Motor neuron (in vitro differentiated cells): ENCODE measurements at places on chromosomes 5 and 9. TPM values are rescaled to one million over a fixed set of nuclear protein-coding genes. Genes with fewer than 3 reads are reported as not detected.

GRCh38 chr5:123439709-123440108 lies 16.5 kb upstream of the CEP120 start:
- ATAC-seq = no peak

DNA sequence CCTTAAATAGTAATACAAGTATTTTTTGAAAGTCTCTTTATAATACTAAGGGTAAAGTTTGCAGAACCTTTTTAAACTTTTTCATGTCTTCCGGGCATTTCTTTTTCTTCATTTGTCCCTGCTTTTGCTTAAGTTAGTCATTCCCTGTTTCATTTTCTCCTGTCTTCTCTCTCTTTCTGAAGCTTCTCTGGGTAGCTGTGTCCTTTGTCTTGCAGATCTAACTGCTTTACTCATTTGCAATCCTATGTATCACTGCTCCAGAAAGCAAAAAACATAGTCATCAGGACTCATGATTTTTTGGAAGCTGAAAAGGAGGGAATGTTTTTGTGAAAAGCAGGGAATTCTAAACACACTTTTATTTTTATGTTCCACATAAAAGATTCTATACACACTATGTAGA lies 301.7 kb downstream of the MRPS30 start:
- ATAC-seq = peak; percentile 42

The SEMA4D gene
- total RNA-seq = 12.4 and 16.3 TPM in 2 replicates

The SLC27A6 gene
- 1.0 and 1.3 TPM in 2 replicates for total RNA-seq

- ATAC-seq = no peak
These were observed 7.2 kb downstream of the ZDHHC12 start for GRCh38 chr9:128716581-128717254.

GRCh38 chr9:136840877-136841645 lies 1.2 kb upstream of the AJM1 start:
- ATAC-seq = peak; percentile 17

GRCh38 chr5:123358751-123359150 lies 64.5 kb downstream of the CEP120 start:
- no peak for ATAC-seq

GRCh38 chr9:21153336-21154017 lies 11.8 kb upstream of the IFNW1 start:
- ATAC-seq = peak; percentile 36

DNA sequence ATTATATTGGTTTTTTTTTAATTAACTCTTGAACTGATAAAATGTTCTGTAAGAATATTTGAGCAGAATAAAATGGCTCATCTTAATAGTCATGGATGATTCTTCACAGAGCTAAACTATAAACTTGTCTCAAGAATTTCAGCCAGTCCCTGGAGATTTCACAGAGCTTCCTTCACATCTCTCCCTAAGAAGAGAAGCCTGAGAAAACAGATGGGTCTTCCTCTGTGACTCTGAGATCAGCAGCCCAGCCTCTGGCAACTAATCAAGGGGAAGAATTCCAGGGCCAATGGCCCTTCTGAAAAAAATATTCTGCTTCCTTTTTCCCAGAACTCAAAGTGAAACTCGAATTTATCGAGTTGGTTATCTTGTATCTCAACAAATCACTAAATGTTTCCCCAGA lies 122.2 kb upstream of the ITGA1 start:
- ATAC-seq = no peak

DNA sequence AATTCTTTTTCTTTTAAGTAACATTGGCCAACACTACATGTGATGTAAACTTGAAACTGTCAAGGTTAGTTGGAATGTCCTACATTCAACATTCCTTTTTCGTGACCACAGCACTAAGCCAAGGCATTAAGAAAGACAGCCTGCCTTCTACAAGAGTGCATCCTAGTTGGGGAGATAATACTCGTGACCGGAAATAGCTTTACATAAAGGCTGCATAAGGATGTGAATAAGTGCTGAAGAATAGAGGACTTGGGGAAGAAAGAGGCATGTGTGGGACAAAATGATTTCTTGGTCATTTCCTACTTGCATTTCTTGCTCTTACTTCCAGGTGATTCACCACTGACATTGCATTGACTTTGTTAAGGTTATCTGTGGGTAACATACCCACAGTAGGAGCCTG lies 282.0 kb downstream of the DMRT2 start:
- ATAC-seq = no peak

The GEMIN5 gene
- 19.4 and 20.0 TPM in 2 replicates for total RNA-seq

- ATAC-seq = no peak
These were observed 53.2 kb downstream of the TTC39B start for GRCh38 chr9:15253786-15254185.

DNA sequence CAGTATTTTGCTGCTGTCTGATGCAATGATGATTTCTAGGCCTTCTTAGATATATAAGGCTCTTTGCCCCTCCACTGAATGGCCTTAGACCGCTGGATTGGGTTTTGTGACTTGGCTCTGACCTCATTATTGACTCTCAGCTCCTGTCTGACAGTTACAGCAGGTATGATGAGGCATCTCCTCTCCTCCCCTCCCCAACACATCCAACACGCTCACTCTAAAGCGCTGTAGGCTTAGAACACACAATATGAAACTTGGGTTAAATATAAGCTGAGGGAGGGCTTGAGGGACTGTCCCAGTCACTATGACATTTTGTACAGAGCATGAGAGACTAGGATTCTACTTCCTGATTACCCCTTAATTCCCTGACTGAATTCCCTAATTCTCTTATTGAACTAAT lies 18.8 kb upstream of the CER1 start:
- ATAC-seq = peak; percentile 76

GRCh38 chr9:136563646-136564325 lies 17.9 kb upstream of the NOTCH1 start:
- no peak for ATAC-seq

GRCh38 chr5:141245250-141245717 lies at the start of gene PCDHB15:
PCDHB15 (plus strand) TSS chr5:141245395; CDS start chr5:141245579, 184 bp downstream.
- ATAC-seq = no peak

The IL4 gene
- not detected in 2 replicates for total RNA-seq

The MSH3 gene
- 9.7 and 12.8 TPM in 2 replicates for total RNA-seq

GRCh38 chr5:142239394-142240159 lies 85.2 kb downstream of the SPRY4 start:
- peak; percentile 22 for ATAC-seq

GRCh38 chr5:179149278-179149677 lies 89.1 kb downstream of the ZNF354C start:
- no peak for ATAC-seq

DNA sequence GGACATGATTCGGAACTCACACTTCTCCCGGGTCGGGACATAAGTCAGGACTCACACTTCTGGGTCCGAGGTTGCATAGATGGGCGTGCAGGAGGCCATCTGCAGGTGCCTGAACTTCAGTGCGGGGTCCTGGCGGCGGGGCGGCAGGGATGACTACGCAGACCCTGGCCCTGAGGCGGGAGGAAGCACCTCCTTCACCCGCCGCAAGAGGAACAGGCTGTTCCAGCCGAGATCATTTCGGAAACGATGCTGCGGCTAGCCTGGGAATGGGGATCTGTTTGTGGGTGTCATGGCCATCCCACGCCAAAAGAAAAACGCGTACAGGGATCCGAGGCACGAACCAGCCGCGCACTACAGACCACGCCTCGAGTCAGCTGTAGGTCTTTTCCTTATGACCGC lies 196.6 kb downstream of the TTLL11 start:
- no peak for ATAC-seq

- no peak for ATAC-seq
These were observed 48.8 kb downstream of the LNPEP start for GRCh38 chr5:96984506-96985192.

DNA sequence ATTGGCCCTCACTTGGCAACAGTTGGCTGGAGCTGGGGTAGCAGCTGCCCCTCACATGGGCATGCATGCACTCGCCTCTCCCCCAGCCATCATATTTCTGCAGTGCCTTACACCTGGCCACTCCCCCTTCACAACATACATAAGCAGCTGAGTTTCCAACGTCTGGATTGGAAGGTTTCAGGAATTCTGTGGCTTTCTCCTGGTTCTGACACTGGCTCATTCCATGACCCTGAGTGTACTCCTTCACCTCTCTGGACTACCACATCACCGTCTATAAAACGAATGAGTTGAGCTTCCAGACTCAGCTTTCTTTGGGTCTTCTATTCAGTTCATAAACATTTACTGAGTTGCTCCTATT lies 84.3 kb downstream of the GALNT10 start:
- no peak for ATAC-seq

DNA sequence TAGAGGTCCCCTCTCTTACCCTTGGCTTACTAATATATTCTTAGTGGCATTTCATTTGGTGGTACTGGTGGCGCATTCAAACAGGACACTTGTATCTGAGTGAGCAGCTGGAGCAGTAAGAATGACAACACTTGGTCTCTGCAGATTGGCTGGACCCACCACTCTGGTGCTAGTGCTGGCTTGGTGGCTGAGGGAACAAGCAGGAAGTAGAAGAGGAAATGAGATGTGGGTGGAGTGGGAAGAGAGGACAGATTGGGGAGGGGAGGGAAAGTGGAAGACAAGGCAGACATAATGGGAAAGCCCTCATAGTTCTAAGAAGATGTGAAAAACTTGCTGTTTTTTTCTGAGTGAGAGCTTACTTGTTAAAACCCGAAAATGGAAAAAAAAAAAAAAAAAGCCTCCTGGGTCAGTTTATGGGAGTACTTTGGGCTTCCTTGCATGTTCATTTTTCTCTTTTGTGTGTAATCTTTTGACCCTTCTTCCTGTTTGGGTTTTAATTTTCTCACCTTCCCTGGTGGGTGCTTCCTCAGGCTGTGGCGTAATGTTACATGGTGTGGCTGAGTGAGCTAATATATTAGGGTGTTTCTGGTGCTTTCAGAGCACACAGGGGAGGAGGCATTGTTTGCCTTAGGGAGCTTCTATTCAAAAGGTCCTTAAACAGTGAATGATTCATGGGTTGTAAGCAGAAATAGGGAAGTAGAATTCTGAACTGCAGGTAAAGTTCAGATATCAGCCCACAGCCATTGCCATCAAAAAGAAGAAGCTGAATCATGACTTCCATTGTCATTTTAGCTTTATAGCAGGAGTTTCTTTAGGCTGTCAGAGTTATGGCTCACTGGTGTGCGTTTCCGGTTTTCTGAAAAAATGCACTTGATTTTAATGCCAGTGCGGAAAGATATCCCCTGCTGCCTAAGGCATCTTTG lies 52.3 kb downstream of the TLE4 start:
- ATAC-seq = peak; percentile 82

The PRRX2 gene
- 0.16 TPM in 1 of 2 replicates, not detected in the other for total RNA-seq

The ZNF608 gene
- 3.9 and 5.0 TPM in 2 replicates for total RNA-seq

DNA sequence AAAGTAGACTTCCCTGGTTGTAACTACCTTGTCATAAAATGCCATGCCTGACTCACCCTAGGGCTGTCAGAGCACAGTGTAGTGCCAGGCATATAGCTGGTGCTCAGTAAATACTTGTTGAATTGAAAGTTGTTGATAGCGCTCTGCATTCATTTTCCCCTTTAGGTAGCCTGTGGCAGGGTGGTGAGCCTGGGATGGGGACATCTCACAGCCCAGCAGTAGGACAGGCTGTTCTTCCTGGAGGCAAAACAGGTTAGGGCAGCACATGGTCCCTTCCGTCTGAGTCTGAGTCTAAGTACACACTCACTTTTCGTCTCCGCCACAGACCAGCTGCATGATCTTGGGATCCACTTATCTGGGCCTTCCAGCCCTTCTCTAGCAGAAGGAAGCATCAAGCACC lies 401.9 kb downstream of the ZSWIM6 start:
- ATAC-seq = no peak

DNA sequence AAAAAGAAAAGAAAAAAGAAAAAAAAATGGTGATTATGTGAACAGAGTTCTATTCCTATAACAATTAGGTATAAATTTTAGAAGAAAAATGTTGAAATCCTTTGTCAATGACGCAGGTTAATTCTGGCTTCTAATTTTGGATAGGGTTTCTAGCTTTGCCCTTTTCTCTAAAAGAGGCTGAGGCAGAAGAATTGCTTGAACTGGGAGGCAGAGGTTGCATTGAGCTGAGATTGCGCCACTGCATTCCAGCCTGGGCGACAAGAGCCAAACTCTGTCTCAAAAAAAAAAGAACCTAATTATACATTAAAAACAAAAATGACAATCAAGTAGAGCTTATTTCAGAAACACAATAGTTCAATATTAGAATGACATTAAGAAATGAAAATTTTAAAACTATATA lies 2.9 kb downstream of the STXBP1 start:
- ATAC-seq = no peak

The DDX4 gene
- not detected in 2 replicates for total RNA-seq

DNA sequence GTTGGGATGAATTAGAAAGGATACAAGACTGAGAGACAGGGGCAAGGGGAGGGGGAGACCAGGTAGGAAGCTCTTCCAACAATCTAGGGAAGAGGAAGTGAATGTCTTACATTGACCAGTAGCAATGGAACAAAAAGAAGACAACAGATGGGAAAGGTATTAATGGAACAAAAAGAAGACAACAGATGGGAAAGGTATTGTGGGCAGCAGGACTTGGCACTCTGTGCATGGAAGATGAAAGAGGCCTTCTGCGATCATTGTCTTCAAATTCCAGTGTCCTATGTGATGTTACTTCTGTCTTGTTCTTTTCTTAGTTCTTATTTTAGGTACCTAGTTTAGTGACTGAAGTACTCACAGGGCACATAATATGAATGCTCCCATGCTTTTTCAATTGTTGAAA lies 161.8 kb downstream of the PALM2AKAP2 start:
- no peak for ATAC-seq

DNA sequence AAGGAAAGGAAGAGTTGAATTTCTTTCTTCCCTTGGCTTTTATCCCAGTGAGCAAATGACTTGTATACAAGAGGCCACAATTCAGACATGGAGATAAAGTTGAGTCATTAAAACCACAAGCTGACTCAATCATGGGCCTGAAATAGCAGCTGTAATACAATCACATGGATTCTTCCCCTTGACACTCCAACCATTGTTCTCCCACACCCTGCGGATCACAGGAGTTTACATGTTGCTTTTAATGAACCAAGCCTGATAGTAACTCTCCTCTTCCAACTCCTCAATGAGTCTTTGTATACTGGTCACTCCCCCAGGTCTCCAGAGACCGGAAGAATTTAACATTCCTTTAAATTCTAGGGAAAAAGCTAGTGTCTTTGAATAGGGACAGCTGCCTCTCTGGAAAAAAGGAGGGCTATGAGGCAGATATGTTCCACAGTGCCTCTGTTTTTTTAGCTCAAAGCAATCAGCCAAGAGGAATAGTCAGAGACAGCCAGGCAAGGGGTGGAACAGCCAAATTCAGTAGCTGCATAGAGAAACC lies 32.4 kb downstream of the PCDHGC5 start:
- ATAC-seq = peak; percentile 83

The ST8SIA4 gene
- 1.6 and 2.2 TPM in 2 replicates for total RNA-seq

GRCh38 chr5:116386633-116387032 lies 188.0 kb downstream of the SEMA6A start:
- ATAC-seq = no peak
